LNCaP clone FGC (cell line): ENCODE measurements at places on chromosomes 6 and 20.

DNA sequence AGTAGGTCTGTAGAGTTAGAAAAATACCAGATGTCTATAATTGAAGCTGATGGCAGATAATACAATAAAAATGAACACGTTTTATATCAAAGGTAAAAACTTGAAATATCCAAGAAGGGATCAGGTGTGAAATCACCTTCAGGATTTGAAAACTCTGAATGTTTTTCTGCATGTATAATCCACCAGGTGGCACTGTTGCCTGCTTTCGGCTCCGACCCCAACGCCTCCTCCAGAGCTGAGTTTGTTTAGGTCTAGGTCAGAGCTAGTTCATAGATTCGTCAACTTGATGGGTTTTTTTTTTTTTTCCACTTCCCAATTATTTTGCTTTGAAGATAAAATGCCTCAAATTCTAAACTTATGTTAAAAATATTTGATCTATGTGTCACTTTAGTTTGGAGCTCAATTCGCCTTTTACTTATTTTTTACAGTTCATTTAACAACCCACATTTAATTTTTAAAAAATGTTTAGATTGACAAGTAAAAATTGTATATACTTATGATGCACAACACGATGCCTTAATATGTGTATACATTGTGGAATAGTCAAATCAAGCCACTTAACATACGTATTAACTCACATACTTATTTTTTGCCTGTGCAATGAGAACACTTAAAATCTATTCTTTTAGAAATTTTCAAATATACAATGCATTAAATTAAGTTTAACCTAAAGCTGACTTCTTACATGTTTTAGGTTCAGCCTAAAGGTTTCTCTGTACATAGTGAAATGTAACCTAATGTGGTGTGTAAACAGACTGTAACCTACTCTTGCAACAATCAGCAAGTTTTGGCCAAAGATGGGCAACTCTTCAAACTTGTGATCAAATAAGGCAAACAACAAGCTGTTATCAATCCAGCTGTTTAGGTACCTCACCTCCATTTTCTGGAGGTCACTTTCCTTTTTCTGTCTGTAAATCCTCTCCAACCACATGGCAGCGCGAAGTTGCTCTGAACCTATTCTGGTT is 39.4 kb upstream of the ENPP4 start:
- no peak for DNase-seq

- no peak for DNase-seq
Measured at GRCh38 chr6:107699254-107699653, 124.9 kb downstream of the SCML4 start.

DNA sequence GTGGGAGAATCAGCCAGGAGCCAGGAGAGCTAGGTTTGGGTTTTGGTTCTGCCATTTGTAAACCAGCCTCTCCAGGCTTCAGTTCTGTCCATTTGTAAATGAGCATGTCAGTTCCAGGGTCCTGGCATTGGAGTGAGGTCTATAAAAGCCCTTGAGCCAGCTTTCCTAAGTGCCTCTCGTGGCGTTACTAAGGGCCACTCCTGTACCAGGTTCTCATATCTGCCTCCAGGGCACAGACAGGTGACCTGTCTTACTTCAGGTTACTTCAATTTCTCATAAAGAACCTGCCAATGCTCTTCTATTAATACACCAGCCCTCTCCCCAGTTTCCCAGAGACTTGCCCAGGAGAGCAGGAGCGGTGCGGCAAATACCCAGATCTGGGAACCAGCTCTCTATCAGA is 101.9 kb downstream of the VEGFA start:
- no peak for DNase-seq

GRCh38 chr6:128204616-128205015 is 303.8 kb upstream of the THEMIS start:
- DNase-seq: no peak
